ENCODE measurements at places on chromosomes 4 and X.

DNA sequence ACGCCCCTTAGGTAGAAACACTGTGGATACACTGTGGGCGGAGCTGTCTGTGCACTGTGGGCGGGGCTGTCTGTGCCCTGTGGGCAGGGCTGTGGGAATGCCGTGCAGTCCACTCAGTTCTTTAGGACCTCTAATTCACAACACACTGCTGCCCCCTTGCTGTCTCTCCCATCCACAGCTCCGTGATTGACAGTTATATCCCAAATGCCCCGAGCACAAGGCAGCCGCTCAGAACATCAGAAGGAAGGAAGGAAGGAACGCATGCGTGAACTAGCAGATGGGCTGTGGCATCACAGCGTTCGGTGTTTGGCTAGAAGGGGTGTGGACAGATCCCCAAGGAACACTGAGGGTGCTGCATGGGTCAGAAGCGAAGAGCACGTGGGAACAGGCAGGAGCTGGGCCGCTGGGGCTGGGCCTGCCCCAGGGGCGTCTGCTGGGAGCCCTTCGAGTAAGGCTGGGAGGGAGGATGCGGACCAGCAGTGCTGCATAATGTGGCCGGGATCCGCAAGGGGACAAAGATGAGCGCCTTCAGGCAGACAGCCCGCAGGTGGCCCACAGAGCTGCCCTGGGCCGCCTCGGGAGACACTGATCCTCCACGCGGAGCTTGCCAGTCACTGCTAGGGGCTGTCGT, 29.8 kb downstream of the ACOX3 start:
- no peak for DNase-seq

DNA sequence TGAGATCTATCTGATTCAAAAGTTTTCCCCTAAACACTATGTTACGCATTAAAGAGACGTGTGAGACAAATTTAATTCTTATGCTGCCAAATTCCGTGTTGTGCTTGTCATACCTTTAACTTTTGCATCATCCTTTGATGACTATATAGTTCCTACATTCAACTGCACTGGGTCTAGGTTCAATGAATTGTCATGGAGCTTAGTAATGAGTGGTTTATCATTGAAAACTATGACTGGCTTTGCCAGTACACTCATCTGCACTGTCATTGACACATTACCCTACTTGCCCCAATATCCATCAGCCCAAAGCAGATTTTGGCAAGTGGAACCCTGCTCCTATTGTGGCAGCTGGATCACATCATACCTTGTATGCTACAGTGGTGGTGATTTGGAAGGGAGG, 882.9 kb upstream of the SLIT2 start:
- no peak for DNase-seq

DNA sequence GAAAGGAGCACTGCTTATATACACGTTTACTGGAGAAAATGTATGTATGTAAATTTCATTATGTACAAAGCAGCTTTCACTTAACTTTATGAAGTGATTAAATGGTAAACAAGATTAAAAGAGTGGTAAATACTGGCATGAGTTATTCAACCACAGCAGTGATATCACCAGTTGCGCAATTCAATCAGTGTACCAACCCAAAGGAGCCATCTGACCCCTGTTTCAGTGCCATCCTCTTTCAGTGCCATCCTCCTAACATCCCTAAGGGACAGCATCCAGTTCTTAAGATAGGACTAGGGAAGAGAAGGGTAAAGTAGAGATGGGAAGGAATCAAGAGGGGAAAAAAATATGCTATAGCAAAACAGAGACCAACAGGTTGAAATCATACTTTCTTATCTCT, 16.2 kb downstream of the HPF1 start:
- no peak for DNase-seq

DNA sequence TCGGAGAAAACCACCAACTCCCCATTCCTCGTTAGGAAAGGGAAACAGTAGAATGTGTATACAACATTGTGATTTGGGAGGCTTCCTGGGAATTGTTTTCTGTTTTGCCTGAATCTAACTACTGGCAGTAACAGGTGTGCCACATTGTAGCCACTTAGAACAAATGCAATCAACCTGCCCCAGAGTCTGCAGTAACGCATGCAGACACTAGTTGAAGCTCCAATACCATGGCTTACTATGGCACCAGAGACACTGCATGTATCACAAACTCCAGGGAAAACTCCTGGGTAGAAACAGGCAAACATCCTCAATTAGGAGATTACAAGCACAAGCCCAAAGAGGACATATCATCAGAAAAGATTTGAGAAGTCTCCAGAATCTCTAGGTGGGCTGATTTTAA, 154.2 kb upstream of the NEIL3 start:
- no peak for DNase-seq

DNA sequence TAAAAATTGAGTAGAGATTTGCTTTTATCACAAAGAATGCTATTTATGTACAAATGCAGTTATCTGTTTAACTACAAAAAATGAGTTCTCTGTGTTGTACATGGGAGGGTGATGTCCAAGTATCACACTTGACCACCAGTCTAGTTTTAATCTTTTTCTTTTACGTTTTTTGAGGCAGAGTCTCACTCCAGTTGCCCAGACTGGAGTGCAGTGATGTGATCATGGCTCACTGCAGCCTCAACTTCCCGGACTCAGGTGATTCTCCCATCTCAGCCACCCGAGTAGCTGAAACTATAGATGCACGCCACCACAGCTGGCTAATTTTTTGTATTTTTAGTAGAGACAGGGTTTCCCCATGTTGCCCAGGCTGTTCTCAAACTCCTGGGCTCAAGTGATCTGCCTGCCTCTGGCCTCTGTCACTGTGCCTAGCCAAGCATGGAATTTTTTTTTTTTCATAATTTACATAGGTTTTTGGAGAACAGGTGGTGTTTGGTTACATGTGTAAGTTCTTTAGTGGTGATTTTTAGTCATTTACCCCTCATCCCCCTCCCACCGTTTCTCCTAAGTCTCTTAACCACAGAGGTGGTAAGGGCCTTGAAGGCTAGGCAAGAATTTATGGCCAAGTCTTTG, 47.9 kb upstream of the RPA4 start:
- DNase-seq = no peak

DNA sequence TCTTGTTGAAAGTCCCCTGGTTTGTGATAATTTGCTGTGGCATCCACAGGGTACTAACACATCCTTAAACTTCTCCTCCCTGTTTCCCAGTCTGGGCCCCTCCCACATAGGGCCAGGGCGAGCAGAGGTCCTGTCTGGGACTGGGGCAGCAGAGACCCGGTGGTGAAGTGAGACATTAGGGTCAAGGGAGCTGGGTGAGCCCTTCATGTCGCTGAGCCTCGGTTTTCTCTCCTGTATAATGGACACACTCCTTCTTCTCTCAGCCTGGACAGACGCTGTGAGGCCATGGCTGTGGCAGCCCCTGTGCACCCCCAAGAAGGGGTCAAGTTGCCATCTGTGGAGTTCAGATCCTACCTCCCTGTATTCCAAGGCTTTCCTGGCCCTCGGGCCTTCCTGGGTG, 33.0 kb upstream of the HMX1 start:
- no peak for DNase-seq

- no peak for DNase-seq
Measured at GRCh38 chr4:158914218-158914617, 145.4 kb downstream of the FNIP2 start.

- no peak for DNase-seq
Measured at GRCh38 chrX:135697601-135698000, 15.8 kb upstream of the CT45A1 start.

- DNase-seq = no peak
Measured at GRCh38 chr4:155582971-155583437, 83.6 kb upstream of the GUCY1A1 start.

DNA sequence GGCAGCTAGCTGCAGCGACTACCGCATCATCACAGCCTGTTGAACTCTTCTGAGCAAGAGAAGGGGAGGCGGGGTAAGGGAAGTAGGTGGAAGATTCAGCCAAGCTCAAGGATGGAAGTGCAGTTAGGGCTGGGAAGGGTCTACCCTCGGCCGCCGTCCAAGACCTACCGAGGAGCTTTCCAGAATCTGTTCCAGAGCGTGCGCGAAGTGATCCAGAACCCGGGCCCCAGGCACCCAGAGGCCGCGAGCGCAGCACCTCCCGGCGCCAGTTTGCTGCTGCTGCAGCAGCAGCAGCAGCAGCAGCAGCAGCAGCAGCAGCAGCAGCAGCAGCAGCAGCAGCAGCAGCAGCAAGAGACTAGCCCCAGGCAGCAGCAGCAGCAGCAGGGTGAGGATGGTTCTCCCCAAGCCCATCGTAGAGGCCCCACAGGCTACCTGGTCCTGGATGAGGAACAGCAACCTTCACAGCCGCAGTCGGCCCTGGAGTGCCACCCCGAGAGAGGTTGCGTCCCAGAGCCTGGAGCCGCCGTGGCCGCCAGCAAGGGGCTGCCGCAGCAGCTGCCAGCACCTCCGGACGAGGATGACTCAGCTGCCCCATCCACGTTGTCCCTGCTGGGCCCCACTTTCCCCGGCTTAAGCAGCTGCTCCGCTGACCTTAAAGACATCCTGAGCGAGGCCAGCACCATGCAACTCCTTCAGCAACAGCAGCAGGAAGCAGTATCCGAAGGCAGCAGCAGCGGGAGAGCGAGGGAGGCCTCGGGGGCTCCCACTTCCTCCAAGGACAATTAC, 1.4 kb downstream of the AR start:
- DNase-seq = no peak

- no peak for DNase-seq
Measured at GRCh38 chrX:44585866-44586265, 43.2 kb upstream of the FUNDC1 start.

DNA sequence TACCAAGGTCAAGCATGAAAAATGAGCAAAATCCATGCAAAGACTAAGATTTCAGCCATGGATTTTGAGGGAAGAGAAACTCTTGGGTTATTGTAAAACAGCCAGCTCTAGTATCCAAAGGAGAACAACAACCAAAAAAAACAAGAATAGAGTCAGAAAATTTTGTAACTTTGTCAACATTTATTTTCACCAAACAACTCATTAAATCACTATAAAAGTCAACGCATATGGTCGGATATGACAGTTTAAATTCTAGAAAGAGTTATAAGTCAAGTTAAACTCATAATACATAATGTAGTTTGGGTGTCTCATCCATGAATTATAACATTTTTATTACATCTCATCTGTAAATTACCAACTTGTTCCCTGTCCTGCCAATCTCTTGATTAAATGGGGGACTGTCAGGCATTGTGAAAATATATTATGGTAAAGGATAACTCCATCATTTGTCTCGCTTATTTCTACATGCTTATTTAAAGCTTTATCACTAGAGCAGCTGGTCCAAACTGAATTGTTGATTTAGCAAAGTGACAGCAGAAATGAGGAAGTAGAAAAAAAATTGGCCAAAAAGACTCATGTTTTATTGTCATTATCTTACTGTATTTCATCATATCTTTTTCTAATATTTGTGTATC, 224.8 kb upstream of the NOCT start:
- no peak for DNase-seq

- DNase-seq = no peak
Measured at GRCh38 chrX:129523079-129523911, at the start of gene SMARCA1. Gene SMARCA1, minus strand, starts transcription at chrX:129523490. Its CDS starts 120 bp downstream, at chrX:129523370.

- no peak for DNase-seq
Measured at GRCh38 chr4:127776620-127777019, 5.5 kb upstream of the HSPA4L start.

DNA sequence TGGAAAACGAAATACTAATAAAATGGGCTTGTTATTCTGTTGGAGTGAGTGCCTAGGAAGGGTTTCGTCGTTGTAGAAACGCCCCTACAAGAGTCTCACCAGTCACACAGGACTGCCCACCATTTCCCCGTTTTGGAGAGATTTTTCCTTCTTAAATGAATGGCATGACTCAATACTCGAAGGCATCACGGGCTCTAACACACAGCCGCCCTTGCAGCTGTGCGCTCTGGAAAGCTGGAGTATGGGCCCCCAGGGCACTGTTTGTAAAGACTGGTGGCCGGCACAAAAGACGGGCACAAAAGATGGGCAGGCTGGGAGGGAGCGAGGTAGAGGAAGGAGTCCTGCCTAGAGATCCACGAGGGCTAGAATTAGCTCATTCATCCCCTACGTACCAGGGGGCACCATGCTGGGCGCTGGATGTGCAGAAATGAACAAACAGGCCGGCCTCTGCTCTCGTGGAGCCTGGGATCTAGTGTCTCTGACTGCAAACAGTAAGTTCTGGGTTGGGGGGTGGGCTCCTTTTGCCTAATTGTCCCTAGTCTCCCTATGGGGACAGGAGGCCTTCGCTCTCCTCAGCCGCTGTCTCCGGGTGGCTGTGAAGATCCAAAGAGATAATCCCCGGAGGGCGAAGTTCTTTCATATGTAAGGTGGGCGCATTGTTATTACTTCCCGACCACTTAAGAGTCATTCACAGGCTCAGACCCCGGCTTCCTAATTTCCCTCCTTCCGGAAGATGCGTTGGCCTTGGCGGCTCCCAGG, 1.0 kb upstream of the SFRP2 start:
- no peak for DNase-seq

DNA sequence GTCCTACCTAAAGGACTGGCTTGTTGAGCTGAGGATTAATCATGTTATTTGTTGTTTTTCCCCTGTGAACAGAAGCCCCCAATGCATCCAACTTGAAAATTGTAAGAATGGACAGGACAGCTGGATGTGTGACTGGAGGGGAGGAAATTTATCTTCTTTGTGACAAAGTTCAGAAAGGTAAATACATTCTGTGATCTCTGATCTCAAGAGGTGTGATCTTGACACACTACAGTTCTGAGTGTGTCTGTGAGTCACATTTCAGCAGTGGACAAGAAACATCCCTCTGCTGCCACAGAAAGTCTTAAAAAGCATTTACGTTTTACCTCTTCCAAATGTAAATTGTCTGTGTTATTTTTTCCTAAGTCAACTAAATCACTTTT, 79.3 kb downstream of the NFKB1 start:
- DNase-seq = no peak

DNA sequence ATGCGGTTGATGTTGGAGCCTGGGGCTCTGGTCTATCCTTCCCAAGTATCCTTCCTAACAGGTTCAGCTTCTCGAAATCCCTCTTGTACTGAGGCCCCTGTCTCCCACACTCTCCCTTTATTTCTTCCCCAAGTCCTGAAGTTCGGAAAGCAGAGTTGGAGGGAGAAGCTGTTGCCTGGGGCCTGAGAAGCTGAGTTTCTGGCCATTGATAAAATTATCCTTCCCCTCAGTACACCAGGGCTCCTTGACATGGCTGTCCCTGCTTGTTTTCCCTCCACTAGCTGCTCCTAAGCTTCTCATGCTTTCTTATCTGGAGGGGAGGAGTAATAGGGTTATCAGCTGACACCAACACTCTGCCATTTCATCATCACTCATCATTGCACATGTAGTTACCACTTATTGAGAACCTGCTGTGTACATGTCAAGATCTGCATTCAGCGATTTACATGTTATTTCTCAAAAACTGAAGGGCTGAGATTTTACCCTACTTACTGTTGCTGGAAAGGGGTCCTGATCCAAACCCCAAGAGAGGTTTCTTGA, 58.0 kb downstream of the FUNDC1 start:
- no peak for DNase-seq

DNA sequence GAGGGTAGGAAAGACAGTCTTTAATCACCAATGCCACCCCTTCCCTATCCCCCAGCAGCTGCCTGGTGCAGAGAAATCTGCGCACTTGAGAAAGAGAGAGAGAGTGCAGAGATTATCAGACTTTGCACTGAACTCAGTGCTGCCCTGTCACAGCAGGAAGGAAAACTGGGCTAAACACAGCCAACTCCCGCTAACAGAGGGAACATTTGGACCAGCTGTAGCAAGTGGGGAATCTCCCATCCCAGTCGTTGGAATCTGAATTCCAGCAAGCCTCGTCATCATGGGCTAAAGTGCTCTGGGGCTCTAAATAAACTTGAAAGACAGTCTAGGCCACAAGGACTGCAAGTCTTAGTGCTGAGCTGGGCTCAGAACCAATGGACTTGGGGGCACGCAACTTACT, 168.7 kb downstream of the DLG3 start:
- DNase-seq = no peak

GRCh38 chr4:163590103-163590502, 95.6 kb downstream of the TMA16 start:
- DNase-seq = no peak

Data from stimulated activated CD8-positive, alpha-beta memory T cell treated with anti-CD3 and anti-CD28 coated beads, Interleukin-2, amount 100 ng/mL, for 48 hours (primary cell).